ENCODE measurements at places on chromosomes 5 and 9.

DNA sequence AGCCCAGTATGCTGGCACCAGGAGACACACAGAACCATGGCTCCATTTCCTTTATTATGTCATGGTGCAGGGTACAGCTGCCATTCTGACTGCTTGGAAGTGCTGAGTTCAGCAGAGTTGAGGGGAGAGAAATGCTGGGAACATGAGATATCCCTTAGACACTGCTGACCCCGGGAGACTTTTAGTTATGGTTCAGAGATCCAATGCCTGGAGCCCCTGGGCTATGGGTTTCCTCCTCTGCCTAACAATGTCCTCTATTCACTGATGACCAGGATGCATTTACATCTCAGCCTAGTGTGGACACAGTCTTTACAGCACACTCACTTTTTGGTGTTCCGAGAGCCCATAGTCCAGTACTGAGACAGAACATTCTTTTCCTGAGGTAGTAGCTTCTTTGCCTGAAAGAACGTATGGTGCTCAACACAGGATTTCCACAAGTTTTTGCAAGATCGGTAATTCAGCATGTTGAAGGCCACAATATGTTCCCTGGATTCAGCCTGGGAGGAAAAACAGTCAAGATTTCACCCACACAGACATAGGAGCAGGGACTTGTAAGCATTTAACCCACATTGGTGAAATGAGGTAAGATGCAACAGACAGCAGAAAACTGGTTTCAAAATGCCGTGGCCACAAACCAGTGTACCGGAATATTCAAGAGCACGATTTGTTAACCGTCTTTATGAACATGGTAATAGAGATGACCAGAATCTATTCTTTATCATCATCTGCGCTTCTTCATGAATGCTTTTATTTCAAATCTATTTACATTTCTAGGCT lies 71.3 kb downstream of the PTPN3 start:
- no peak for DNase-seq

DNA sequence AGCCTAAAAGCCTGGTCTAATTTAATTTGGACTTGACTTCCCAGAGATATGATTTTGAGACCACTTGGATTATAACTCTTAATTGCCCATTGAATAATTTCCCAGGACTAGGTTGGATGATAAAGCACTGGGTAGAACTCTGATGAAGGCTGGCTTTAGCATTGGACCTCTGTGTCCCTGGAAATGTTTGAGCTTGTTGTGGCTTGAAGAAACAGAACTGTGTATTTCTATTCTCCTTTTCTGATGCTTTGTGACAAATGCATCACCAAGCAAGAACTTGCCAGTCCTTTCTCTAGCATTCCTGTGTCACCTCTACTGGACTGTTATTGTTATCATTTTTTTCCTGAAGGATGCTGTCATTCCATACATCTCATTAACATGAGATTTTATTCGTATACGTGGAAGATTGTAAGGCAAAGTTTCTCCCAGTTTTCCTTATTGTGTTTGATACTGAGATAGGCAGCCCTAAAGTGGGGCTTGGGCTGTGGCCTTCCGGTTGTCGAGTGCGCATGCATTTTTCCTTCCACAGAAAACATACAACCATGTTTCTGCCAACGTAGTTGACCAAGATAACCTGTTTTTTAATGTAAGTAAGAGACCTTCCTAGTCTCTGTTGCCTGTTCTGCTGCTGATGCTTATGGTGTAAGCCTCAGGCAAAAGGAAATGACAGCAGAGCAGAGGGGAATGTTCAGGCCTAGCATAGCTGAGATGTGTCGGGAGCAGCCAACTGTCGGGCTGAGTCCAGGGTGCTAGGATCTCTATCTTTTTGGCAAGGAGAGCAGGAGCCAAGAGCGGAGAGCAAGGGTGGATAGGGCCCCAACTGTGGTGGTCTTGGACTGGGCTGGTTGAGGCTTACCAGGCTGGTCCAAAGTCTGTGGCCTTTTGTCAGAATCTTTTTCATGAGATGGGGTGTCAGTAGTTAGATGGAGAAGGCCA lies 2.3 kb downstream of the NTRK2 start:
- no peak for DNase-seq

DNA sequence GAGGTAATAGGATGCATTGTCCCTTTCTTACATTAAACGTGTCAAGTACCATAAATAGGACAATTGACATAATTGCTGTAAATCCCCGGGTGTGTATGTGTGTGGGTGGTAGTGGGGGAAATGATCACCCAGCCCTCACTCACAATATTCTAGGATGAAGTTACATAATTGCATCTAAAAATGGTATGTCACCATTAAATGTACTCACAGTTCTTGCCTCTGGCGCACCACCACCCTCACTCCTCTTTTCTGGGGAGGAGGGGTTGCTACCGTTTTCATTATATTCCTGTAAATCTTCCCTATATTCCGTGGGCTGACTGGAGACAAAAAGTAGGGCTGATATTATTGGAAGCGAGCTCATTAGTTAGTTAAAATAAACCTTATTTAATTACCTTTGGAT lies 563.8 kb downstream of the TLR4 start:
- DNase-seq, result no peak

GRCh38 chr9:93155716-93156474 lies 21.8 kb upstream of the NINJ1 start:
- DNase-seq, result no peak

DNA sequence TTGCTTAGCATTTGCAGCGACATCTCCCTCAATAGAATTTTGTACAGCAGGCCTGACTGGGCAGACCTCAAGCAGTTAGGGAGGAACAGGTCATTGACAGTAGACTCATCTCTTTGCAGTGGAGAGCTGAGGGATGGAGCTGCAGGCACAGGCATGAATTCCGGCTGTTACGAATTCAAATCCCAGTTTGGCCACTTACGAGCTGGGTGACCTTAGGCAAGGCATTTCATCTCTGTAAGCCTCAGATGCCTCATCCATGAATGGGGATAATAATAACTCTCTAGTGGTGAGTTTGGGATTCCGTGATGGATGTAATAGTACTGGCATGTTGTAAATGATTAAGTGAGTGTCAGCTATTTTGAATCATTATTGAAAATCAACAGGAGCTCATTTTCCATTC lies 195.3 kb downstream of the SEMA6A start:
- DNase-seq, result no peak

DNA sequence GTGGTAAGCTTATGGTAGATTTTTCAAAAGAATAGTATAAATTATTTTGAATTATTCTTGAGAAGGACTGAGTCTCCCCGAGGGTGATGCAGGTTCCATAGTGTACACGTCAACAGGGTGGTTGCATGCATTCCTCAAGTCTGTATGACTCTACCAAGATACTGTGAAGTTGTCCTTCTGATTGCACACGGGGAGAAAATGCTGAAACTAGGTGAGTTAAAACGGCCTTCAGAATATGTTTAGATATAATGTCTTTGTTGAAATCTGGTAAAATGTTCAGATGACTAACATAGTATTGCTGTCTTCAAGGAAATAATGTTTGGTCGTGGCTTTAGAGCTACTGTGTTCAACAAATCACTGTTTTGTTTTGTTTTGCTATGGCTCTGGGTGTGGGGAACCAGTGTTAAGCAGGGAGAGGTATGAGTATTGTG lies 22.4 kb upstream of the TNFAIP8 start:
- DNase-seq, result no peak

DNA sequence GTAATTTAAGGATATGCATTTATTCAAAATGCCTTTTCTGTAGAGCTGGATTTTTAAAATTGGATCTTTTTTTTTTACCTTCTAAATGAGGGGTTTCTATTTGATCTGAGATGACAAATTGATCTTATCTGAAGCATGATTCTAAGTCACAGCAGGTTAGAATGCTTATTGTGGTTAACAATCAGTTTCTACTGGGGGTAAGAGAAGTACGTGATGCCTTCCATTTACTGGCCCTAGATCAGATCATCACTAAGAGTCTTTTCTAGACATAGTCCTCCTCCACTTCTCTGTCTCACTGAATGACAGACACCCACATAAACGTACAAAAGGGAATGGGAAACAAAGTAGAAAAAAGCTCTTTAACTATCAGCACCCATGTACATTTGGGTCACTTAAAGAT lies 231.9 kb downstream of the DMAC1 start:
- no peak for DNase-seq

DNA sequence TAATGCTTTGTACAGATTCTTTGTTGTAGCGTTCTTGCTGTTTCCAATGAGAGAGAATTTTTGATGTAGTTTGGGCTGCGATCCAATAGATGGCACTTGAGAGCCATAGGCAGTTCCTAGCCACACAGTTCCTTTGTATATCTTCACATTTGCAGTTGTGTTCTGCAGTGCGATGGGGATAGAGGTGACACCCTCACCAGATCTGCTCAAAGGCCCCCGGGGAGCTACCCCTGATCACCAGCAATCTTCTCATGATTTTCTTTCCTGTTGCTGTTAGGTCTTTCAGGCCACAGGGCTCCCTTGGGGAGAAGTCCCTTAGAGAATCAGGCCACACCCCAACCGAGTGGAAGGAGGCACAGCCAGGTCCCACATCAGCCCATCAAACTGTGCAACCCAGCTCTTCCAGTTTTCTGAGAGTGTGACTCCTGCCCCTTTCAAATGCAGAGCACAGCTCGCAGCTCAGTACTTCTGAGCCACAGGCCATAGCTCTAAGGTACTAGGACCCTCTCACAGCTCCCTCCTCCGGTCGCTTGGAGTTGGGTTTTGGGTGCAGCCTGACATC lies 353.7 kb downstream of the SLCO4C1 start:
- no peak for DNase-seq

- DNase-seq, result no peak
These were observed 73.5 kb downstream of the LNPEP start for GRCh38 chr5:97009212-97009898.

GRCh38 chr9:89687188-89687587 lies 82.4 kb downstream of the GADD45G start:
- DNase-seq, result no peak

DNA sequence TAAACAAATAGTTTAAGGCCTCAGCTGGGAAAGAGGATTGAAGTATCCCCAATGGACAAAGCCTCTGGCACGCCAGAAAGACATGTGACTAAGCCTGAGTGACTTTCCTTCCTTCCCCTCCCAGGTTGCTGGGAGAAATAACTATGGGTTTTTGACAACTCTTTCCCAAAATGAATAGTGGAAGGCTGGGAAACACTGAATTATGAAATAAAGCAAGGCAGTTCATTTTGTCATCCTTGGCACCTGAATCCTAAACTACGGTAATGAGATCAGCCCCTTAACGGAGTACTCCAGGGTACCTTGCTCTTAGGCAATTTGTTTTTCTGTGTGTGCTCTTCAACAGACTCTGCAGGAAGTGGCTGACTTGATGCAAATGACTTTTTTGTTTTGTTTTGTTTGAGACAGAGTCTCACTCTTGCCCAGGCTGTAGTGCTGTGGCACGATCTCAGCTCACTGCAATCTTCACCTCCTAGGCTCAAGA lies 75.2 kb downstream of the LMNB1 start:
- no peak for DNase-seq

- no peak for DNase-seq
These were observed 4.5 kb downstream of the LHX3 start for GRCh38 chr9:136200424-136200823.

DNA sequence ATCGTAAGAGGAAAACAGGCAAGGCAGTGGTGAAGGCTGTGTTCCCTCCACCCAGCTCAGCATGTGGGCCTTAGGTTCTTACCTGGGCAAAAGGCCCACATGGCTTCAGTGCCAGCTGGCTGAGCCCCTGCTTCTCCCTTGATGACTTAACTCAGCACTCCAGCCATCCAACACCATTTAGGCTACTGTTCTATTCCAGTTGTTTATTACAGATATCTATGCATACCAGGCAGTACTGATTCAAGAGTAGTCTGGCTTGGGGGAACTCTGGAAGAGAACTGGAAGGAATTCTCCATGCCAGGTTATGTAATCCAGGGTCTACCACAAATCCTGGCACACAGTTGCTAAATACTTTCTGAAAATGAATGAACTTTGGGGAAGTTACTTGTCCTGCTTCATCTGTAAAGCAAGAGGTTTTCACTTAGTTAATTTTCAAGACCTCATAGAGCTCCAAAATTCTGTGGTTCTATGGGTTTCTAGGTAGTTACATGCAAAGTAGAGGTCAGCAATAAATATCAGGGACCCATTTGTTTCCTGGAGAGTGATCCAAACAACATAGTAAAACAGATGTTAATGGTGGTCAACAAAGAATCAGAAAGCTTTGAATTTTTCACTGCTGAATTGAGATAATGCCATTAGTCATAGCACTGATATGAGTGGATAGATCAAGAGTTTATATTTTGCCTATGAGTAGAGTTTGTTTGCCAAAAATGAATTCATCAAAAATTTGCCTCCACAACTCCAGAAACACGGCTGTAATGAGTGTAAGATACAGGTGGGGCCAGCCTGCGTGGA lies 88.2 kb upstream of the OSMR start:
- no peak for DNase-seq

DNA sequence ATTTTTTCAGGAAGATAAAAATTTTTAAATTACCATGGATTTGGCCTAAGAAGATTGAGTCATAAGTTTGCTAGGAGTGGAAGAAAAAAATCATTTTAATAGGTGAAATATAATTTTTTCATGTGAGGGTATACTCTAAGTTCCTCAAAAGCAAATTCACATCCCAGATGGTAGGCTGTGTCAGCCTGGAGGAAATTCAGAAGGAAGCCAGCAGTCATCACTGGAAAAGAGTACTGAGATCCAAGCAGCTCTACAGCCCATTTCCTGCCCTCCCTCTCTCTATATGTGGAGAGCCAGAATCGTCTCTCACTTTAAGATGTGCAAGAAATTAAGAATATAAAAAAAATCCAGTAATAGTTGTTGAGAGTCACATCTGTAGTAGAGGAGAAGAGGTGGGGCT lies 126.5 kb upstream of the CDH18 start:
- no peak for DNase-seq

- no peak for DNase-seq
These were observed 185.9 kb upstream of the PANK3 start for GRCh38 chr5:168765086-168765550.

- DNase-seq, result peak; percentile 19
These were observed 29.6 kb downstream of the LHX2 start for GRCh38 chr9:124040935-124041816.

- DNase-seq, result no peak
These were observed at the start of gene PDE4D for GRCh38 chr5:59893429-59894227. TSS of gene PDE4D (minus strand) at chr5:59893726.

- DNase-seq, result no peak
These were observed 774.7 kb upstream of the EDIL3 start for GRCh38 chr5:85159395-85159794.

DNA sequence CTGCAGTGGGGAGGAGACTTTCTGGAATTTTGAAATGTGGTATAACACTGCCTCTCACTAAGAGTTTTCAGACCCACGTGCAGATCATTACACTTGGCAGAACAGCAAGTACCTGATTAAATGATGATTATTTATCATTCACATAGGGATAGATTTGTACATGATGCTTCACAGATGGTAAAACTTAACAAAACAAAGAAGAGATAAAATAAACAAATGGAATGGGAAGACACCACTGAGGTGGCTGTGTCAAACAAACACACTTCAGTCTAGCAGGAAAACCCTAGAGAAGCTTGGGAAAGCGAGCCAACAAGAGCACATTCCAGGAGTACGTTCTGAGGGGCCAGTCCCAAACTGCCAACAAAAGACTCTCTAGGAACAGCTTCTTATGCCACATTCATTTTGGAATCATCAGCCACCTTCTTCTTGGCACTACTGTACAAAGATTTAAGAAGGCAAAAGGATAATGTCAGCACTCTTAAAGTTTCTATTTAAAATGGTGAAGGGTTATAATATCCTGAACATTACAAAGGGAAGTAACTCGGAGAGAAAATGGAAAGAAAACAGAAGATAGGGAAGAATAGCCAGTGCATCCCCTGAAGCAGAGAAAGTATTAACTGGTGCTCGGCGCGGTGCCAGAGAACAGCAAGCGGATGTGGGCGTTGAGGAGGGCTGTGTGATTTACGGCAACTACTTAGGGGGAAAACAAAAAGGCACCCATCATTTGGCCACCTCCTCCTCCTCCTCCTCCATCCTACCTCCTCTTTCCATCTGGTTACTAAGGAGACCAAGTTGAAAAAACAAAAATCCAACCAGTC lies 1.6 kb downstream of the MED27 start:
- DNase-seq, result no peak

Data from hematopoietic multipotent progenitor cell treated with erythropoietin and hydrocortisone succinate and interleukin-3 and kit ligand, for 17 days (in vitro differentiated cells).